ENCODE measurements at places on chromosomes 7 and 10.

GRCh38 chr10:79021948-79022499, 46.7 kb upstream of the ZMIZ1 start:
- DNase-seq: peak; percentile 28

- no peak for DNase-seq
Observed at GRCh38 chr7:30678805-30679204, 3.5 kb downstream of the CRHR2 start.

DNA sequence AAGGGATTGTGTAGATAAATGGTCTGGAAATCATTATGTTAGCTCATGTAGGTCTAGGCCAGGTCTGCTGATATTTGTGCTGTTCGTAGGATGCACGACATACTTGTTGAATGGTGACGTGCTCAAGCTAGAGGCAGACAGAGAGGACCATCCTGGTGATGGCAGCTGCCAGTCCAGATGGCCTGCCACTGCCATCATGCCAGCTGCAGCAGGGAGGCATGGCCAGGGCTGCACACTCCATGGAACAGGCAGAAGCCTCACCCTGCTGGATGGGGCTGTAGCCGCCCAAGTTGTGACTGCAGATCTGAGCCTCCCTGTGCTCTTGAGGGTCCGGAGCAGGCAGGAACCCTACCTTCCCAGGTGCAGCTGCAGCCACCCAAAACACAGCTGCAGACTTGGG, 80.3 kb downstream of the SPDYE5 start:
- no peak for DNase-seq

DNA sequence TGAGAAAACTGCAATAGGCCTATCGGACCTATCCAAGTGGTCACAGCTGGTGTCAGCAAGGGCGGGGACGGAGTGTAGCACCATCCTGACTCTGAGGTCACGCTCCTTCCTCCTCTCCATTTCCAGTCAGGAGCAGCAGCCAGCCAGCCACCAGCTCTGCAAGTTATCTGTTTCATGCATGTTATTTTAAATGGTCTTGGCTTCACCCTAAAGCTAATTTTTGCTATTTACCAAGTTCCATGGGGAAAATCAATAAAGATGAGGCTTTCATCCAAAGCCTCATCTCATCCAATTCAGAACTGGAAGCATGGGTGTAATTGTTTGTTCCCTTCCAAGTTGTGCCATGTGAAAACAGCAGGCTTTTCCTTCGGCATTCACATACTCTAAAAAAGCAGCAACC, 49.3 kb downstream of the ICA1 start:
- no peak for DNase-seq

- no peak for DNase-seq
Observed at GRCh38 chr7:140972344-140972743, 42.4 kb downstream of the MRPS33 start.

DNA sequence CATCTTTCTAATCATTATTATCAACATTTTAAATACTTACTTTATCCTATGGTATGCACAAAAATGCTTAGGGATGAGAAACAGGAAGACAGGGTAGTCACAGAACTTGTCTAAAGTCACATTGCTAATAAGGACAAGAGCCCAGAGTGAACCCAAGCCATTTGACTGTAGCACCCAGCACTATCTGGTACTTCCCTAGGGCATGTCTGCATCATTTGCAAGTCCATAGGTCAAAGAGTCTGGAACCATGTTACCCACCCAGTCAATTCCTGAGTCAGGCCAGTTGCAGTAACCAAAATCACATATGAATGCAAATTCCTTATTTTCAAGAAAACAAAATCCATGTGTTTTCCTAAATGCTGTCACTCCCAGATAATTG, 19.1 kb downstream of the ASAH2 start:
- DNase-seq: no peak

DNA sequence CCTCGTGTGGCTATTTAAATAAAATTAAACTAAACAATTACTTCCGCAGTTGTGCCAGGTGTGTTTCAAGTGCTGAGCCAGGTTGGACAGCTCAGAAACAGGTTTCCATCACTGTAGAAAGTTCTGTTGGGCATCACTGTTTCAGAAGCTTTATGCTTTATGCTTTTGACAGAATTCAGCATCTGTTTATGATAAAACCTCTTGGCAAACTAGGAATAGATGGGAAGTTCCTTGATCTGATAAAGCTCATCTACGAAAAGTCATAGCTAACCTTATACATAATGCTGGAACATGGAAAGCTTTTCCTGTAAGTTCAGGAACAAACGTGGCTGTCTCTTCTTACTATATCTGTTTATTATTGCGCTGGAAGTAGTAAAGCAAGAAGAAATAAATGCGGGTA, 143.4 kb downstream of the DOCK1 start:
- no peak for DNase-seq

GRCh38 chr10:49550563-49550962, 11.6 kb upstream of the ERCC6 start:
- DNase-seq: peak; percentile 48

DNA sequence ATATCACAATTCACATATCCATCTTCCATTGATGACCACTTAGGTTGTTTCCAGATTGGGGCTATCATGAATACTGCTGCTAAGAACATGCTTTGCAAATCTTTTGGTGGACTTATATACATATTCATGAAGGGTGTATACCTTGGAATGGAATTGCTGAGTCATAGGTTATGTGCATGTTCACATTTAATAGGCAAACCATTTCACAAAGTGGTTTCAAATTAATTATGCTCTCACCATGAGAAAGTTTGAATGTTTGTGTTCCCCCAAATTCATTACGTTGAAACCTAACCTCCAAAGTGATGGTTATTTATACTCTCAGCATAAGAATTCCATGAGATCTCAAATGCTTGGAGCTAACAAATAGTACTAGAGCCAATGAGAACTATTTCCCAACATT, 86.4 kb downstream of the VPS41 start:
- no peak for DNase-seq

GRCh38 chr7:47778153-47778661, 170.1 kb downstream of the PKD1L1 start:
- DNase-seq: no peak

GRCh38 chr10:47118326-47118725, 181.7 kb upstream of the GDF10 start:
- no peak for DNase-seq

DNA sequence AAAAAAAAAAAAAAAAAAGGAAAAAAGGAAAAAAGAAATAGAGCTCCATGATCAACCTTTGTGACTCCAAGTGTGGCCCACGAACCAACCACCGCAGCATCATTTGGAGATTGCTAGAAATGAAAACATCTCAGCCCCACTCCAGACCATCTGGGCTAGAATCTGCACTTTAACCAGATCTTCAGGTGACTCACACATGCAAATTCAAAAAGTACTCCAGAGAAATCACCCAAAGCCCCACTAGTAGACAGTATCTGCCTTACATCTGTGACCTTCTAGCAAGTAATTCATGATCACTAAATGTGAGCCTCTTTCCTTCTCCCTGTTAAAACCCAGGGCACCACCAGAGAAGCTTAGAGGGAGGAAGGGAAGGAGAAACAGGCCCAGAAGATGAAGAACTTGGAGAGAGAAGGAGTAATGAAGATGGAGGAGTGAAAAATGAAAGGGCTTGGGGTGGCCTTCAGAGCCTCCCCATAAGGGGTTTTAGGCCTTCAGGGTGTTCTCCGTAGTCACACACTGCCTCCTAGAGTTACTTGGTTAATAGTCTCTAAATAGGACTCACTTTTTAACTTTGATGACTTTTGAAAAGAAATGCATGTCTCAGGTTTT, 94.0 kb downstream of the SLC37A3 start:
- DNase-seq: no peak
